SHP77 (cell line): ENCODE measurements at places on chromosomes 5 and 9.

GRCh38 chr5:172904312-172904642, 54.9 kb upstream of the RPL26L1 start:
- no peak for DNase-seq

DNA sequence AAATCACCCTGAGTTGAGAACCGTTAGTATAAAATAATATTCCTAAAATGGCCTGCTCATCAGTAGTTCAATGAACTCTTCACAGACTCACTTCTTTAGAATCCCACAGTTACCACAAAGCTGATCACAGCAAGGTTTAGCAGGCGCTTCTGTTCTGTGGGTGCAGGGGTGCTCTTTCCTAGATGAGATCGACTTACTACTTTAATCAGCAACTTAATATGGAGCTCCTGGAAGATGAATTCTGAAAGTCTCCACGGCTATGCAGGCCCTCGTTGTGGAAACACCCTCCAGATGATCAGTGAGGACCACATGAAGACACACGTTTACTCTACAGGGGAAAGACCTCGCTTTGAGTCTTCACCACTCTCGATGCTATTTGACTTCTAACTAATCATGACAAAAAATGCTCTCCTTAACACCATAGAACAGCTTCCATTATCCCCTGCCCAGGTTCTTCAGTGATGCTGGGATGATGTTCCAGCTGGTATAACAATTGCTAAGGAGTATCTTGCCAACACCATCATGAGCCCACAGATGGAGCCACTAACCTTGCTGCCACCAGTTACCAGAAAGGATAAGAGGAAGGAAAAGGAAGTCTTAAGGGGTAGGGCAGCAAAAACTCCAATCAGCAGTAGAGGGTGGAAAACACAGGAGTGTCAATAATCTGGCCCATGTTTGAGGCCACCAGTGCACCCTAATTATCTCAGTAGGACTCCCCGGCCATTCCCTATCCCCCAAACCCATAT, 17.9 kb upstream of the GPX8 start:
- DNase-seq = no peak

DNA sequence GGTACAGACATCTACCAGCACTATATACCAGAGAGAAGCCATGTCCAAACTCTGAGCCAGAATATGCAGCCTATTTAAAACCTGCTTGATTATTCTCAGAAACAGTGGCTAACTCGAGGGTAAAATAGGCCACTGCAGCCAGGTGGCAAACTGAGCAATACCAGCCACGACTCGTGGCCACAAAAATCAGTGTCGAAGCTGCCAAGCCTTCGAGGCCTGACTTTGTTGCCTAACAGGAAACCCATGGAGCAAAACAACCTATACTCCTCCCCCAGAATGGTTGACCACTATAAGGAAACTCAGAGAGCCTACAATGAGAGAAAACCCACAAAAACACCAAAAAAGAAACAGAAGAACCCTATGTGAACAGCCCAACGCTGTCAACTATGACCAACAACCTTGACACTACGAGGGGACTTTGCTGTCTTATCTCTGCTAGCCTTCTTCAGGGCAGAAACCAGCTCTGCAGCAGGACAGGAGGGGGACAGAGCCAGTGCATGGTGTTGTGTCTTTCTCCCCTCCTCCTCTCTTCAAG, 133.8 kb downstream of the TMEM174 start:
- no peak for DNase-seq

DNA sequence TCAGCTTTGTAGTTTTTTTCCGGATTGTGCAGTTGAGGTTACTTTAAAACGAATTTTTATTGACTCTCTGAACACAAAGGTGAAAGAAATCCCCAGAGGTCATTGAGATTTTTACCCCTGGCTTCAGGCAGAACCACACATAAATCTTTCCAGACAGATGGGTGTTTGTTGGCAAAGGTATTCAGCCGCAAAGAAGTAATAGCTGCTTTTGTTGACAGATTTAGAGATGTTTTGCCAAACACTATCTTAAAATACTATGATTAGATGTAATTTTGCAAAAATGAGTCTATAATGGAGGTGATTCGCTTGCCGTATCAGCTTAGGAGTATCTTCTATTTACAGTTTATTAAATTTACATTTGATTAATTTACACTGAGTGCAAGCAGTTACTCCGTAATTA, 418.3 kb upstream of the CLINT1 start:
- no peak for DNase-seq

DNA sequence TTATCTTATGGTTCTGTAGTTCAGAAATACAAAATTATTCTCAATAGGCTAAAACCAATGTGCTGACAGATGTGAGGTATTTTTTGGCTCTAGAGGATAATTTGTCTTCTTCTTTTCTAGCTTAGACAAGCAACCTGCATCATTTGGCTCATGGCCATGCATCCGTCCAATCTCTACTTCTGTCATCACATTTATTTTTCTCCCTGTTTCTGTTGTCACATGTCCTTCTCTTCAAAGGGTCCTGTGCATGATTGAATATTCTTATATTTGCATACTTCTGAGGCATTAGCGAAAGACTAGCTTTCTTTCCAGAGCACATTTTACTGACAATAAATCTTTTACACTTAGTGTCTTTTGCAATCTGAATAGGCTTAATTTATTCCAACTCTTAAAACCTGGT, 564.7 kb downstream of the CDH10 start:
- DNase-seq = peak; percentile 70

DNA sequence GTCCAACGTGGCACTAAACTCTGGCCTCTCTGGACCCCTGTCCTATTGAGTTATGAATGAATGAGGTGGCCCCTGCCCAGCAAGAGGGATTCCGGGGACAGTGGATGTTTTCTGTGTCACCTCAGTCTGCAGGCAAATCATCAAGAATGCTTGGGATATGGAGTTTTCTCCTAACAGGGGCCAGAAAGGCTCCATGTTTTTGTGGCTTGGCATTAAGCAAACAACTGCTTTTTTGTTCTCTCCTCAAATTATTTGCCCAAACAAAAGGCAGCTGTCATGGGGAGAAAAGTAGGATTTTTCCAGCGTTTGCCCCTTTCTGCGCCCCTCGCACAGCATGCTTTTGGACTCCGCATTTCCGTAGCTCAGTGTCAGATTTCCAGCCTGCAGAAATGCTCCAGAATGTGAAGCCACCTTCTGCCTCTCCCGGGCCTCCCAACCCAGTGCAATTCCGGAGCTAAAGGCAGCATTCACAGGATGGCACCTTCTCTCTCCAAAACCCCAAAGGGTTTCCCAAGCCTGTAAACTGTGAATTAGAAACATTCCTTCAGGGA, 553.3 kb downstream of the CCDC171 start:
- no peak for DNase-seq
